GM12891 (cell line): ENCODE measurements at places on chromosomes 7 and 10.

GRCh38 chr10:63699785-63700613 lies 178.8 kb downstream of the REEP3 start:
- no peak for DNase-seq

GRCh38 chr7:98528079-98528478 lies 89.0 kb upstream of the NPTX2 start:
- no peak for DNase-seq

- no peak for DNase-seq
Observed at GRCh38 chr10:20004087-20004523, 187.9 kb downstream of the PLXDC2 start.

- no peak for DNase-seq
Observed at GRCh38 chr7:24685708-24686107, 71.6 kb downstream of the GSDME start.

GRCh38 chr10:84551437-84552120 lies 223.2 kb downstream of the CCSER2 start:
- DNase-seq: no peak

GRCh38 chr10:82817676-82818422 lies 942.9 kb downstream of the NRG3 start:
- DNase-seq: no peak
